T-helper 2 cell treated with Interferon-gamma antibody and Interleukin-4, amounts not matched to agents 5 μg/mL and 100 μg/mL, for 36 hours (primary cell): ENCODE measurements at places on chromosomes 3 and 15.
A peak's percentile ranks its signal among the peaks of the same experiment; 100 is the strongest.

- H3K4me1 ChIP-seq = peaks cover 47% of the 10 kb centered on the region
- H3K27ac ChIP-seq = no peak overlapping the region
- no peak for DNase-seq
- no peak overlapping the region for H3K4me3 ChIP-seq
Observed at GRCh38 chr3:101994386-101994785, 145.1 kb downstream of the NFKBIZ start.

- peaks cover 50% of the 10 kb centered on the region for H3K4me1 ChIP-seq
- DNase-seq = no peak
- H3K36me3 ChIP-seq = peaks cover 31% of the 10 kb centered on the region
- peak overlapping the region; percentile 17 for H3K27ac ChIP-seq
- peaks cover 2% of the 10 kb centered on the region for H3K27me3 ChIP-seq
- H3K4me3 ChIP-seq = peak overlapping the region; percentile 58
Observed at GRCh38 chr15:91870876-91871537, 17.5 kb downstream of the SLCO3A1 start.

DNA sequence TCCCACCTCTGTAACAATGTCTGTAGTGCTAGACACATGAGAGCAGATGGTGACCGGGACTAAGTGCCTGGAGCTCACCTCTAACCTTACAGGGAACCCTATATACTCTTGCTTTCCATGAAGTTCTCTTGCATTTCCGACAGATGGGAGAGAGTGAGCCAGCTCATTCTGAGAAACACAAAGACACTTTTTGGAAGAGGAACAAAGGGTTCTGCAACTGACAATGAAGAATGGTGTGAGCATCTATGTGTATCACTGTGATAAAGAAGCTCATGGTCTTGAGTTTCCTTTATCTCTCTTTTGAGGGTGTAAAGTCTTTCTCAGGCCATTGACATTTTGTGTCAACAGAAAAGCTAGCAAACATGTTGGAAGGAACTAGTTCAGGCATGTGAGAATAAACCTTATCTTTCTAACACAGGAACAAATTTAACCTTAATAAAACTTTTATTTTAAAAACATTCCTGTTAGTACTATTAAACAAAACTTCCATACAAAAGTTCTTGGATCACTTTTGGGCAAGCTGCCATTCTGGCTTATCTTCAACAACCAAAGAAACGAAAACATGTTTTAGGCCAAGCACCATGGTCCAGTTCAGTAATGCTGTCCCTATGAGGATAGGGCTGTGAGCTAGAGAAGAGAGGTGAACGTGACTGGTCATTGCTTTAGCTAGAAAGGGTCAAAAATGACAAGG, 142.7 kb downstream of the THRB start:
- no peaks in the 10 kb centered on the region for H3K4me1 ChIP-seq
- H3K4me3 ChIP-seq = no peak overlapping the region
- H3K27ac ChIP-seq = no peak overlapping the region
- no peak for DNase-seq
- H3K36me3 ChIP-seq = no peaks in the 10 kb centered on the region

GRCh38 chr15:92418864-92419263, 25.2 kb downstream of the ST8SIA2 start:
- DNase-seq = no peak
- no peaks in the 10 kb centered on the region for H3K36me3 ChIP-seq
- H3K4me1 ChIP-seq = no peaks in the 10 kb centered on the region
- H3K27me3 ChIP-seq = no peaks in the 10 kb centered on the region

GRCh38 chr3:166764698-166765318, 615.3 kb downstream of the ZBBX start:
- no peak for DNase-seq
- no peaks in the 10 kb centered on the region for H3K36me3 ChIP-seq
- H3K27me3 ChIP-seq = no peaks in the 10 kb centered on the region
- H3K27ac ChIP-seq = no peak overlapping the region
- no peak overlapping the region for H3K4me3 ChIP-seq

DNA sequence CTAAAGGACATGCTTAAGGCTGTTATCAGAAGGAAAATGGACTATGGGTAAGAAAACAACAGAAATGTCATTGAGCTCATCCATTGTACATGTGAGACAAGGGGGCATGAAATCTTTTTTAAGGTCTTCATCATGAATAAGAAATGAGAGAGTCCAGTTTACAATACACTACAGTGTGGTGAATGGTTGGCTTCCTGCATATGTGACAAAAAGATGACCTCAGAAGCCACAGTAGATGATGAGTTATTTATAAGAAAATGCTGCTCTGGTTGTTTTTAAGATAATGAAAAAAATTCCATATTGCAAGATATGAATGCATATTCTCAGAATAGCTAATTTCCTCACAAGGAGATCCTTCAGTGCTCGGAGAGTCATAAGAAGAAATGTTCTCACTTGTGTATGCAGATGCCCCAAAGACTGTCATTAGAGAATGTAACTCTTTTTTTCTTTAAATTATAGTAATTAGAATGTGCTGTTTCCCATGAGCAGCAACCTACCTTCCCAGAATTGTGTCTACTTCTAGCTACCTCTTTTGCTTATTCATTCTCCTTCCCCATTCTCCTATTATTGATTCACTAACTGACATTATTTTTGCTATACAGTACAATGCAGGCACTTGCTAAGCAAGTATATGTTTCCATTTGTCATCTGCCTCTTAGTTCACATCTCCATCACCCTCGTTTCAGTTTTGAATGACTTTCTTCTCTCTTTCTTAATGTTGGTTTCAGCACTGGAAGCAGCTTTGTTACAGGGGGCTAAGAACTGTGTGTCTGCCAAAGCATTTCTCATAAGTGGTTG, 152.0 kb upstream of the PEX5L start:
- no peaks in the 10 kb centered on the region for H3K36me3 ChIP-seq
- peak overlapping the region; percentile 18 for H3K27ac ChIP-seq
- H3K4me3 ChIP-seq = no peak overlapping the region
- no peaks in the 10 kb centered on the region for H3K4me1 ChIP-seq

DNA sequence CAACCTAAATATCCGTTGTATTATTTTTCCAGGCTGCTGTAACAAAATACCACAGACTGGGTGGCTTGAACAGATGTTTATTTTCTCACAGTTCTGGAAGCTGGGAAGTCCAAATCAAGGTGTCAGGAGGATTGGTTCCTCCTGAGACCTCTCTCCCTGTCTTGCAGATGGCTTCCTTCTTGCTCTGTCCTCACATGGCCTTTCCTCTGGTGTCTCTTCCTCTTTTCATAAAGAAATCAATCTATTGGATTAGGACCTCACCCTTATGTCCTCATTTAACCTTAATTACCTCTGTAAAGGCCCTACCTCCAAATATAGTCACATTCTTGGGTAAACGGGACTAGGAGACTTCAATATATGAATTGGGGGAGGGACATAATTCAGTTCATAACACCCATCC, 89.2 kb upstream of the PLCL2 start:
- H3K4me3 ChIP-seq = no peak overlapping the region
- H3K4me1 ChIP-seq = peaks cover 17% of the 10 kb centered on the region
- H3K27me3 ChIP-seq = no peaks in the 10 kb centered on the region
- DNase-seq = no peak

DNA sequence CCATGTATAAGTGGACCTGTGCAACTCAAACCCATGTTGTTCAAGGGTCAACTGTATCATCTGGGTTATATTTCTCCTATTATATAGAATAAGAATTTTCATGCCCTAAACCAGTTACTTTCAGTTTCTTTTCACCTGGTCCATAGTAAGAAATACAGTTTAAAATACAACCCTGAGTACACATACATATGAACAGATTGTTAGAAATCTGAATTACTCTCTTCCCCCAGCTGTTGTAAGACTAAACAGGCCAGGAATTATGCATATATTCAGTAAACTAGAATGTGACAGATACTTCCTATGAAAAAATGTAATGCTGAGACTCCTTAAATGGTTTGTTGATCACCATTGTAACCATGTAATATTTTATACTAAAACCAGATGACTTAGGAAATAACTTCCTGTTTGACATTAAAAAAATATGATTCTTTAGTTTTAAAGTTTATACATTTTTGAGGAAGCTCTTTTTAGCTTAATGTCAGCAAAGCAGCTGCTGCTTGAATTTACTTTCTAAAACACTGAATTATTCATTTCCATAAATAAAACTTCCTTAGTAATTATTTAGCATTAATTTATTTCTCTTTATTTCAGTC, 52.5 kb upstream of the ZCWPW2 start:
- H3K36me3 ChIP-seq = peaks cover 13% of the 10 kb centered on the region
- DNase-seq = no peak
- H3K27me3 ChIP-seq = no peaks in the 10 kb centered on the region
- peaks cover 24% of the 10 kb centered on the region for H3K4me1 ChIP-seq

DNA sequence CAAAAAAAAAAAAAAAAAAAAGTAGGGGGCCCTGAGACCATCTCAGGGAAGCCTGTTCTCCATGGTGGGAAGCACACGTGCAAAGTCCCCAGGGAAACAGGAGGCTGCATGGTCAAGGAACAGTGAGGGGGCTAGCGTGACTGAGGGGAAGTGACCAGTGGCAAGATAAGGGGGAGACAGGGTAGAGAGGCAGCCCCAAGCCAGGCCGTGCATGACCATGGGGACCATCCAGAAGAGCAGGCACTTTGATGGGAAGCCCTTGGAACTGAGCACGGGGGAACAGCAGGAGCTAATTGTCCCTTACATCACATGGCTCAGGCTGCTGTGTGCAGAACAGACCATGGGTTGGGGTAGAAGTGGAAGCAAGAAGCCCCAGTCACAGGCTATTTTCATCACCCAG, 196.2 kb downstream of the NTRK3 start:
- H3K36me3 ChIP-seq = no peaks in the 10 kb centered on the region
- no peak overlapping the region for H3K4me3 ChIP-seq
- no peak overlapping the region for H3K27ac ChIP-seq
- H3K4me1 ChIP-seq = no peaks in the 10 kb centered on the region

DNA sequence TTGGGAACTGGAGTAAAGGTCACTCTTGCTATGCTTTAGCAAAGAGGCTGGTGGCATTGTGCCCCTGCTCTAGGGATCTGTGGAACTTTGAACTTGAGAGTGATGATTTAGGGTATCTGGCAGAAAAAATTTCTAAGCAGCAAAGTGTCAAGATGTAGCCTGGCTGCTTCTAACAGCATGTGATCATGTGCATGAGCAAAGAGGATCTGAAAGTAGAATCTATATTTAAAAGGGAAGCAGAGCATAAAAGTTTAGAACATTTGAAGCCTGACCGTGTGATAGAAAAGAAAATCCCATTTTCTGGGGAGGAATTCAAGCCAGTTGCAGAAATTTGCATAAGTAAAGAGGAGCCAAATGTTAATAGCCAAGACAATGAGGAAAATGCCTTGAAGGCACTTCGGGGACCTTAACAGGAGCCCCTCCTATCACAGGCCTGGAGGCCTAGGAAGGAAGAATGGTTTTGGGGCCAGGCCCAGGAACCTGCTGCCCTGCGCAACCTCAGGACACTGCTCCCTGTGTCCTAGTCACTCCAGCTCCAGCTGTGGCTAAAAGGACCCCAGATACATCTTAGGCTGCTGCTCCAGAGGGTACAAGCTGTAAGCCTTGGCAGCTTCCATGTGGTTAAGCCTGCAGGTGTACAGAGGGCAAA, 212.2 kb upstream of the LINGO1 start:
- peaks cover 37% of the 10 kb centered on the region for H3K27me3 ChIP-seq
- no peak overlapping the region for H3K27ac ChIP-seq
- no peaks in the 10 kb centered on the region for H3K4me1 ChIP-seq
- H3K4me3 ChIP-seq = no peak overlapping the region
- no peaks in the 10 kb centered on the region for H3K36me3 ChIP-seq

DNA sequence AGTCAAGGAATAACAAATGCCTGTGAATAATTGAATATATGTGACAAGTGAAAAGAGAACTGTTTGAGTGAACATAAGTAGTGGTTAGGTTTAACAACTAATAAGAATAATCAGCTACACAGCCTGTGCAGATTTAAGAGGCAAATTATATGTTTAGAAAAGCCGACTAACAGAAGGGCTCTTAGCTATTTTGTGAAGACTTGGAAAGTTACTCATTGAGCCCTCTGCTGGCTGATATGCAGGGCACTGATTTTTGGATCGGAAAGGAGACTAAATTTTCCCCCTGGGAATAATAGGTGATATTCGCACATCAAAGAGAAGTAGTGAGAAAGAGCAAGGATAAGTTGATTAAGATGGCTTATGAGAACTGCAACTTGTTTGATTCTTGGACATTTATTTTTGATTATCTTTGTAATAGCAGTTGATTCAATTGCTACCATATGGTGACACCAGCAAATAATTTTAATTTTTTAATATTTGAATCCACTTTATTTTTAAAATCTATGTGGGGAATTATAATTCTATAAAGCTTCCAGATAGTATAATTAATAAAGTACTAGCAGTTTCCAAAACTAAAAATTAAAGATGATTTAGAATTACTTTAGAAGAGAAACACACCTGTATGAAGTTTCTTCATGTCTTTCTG, 156.2 kb downstream of the NLGN1 start:
- H3K4me3 ChIP-seq = no peak overlapping the region
- no peaks in the 10 kb centered on the region for H3K36me3 ChIP-seq
- no peaks in the 10 kb centered on the region for H3K4me1 ChIP-seq
- no peak for DNase-seq
- no peaks in the 10 kb centered on the region for H3K27me3 ChIP-seq

GRCh38 chr3:178971614-178972013, 100.0 kb downstream of the ZMAT3 start:
- no peak for DNase-seq
- no peak overlapping the region for H3K4me3 ChIP-seq
- no peaks in the 10 kb centered on the region for H3K27me3 ChIP-seq
- H3K4me1 ChIP-seq = peaks cover 3% of the 10 kb centered on the region
- H3K27ac ChIP-seq = no peak overlapping the region
- no peaks in the 10 kb centered on the region for H3K36me3 ChIP-seq

GRCh38 chr3:24519368-24520100, 24.9 kb upstream of the THRB start:
- H3K4me3 ChIP-seq = no peak overlapping the region
- H3K27ac ChIP-seq = no peak overlapping the region
- DNase-seq = no peak
- peaks cover 40% of the 10 kb centered on the region for H3K27me3 ChIP-seq

DNA sequence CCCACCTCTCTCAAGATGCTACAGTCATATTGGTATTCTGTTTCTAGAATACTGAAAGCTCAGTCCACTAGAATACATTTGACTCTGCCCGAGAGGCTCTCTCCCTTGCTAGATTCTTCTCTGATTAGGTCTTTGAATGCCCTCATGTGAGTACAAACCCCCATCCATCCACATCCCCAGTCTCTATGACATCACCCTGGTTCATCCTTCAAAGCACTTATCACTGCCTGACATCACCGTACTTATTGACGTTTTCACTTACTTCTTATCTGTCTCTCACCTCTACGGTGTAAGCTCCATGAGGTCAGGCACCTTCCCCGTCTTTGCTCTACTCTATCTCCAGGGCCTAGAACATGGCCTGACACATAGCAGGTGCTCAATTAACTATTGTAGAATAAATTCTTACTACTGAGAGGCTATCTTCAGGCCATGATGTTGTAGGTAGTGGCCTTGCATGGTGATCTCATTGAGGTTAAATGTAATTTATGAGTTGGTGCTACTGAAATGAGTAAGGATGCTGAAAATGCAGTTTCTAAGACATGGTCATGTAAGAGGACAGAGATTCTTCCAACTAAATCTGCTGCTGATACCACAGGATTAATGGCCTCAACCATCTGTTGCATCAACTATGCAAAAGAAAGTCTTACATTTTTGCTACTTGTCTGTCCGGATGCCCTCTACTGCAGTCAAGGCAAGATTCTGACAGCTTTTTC, 26.8 kb downstream of the EOGT start:
- H3K27me3 ChIP-seq = no peaks in the 10 kb centered on the region
- no peak overlapping the region for H3K27ac ChIP-seq
- DNase-seq = no peak
- no peak overlapping the region for H3K4me3 ChIP-seq
- no peaks in the 10 kb centered on the region for H3K4me1 ChIP-seq
- H3K36me3 ChIP-seq = peaks cover 27% of the 10 kb centered on the region

GRCh38 chr3:23258110-23258509, 55.0 kb downstream of the UBE2E2 start:
- DNase-seq = no peak
- H3K27ac ChIP-seq = no peak overlapping the region
- H3K36me3 ChIP-seq = no peaks in the 10 kb centered on the region
- no peak overlapping the region for H3K4me3 ChIP-seq
